ENCODE measurements at places on chromosomes 7 and 10. TPM values are rescaled to one million over a fixed set of nuclear protein-coding genes. Genes with fewer than 3 reads are reported as not detected.

DNA sequence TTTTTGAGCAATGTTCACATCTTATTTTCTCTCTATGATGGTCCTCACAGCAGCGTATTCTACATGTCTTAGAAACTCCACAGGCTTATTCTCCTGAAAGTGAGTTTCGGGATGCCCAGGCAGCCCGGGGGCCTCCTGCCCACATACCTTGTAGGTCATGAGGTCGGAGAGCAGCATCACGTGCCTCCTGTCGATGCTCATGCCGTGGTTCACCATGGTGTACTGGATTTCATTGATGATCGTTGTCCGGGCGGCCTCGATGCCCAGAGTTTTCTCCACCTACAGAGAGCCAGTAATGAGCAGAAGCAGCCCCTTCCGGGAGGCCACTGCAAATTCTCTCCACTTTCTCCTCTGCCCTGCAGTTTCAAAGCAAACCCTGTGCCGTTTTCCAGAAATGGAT lies 48.0 kb downstream of the POLR3A start:
- DNase-seq = no peak

GRCh38 chr7:139942636-139943035 lies 113.6 kb downstream of the TBXAS1 start:
- DNase-seq = no peak

DNA sequence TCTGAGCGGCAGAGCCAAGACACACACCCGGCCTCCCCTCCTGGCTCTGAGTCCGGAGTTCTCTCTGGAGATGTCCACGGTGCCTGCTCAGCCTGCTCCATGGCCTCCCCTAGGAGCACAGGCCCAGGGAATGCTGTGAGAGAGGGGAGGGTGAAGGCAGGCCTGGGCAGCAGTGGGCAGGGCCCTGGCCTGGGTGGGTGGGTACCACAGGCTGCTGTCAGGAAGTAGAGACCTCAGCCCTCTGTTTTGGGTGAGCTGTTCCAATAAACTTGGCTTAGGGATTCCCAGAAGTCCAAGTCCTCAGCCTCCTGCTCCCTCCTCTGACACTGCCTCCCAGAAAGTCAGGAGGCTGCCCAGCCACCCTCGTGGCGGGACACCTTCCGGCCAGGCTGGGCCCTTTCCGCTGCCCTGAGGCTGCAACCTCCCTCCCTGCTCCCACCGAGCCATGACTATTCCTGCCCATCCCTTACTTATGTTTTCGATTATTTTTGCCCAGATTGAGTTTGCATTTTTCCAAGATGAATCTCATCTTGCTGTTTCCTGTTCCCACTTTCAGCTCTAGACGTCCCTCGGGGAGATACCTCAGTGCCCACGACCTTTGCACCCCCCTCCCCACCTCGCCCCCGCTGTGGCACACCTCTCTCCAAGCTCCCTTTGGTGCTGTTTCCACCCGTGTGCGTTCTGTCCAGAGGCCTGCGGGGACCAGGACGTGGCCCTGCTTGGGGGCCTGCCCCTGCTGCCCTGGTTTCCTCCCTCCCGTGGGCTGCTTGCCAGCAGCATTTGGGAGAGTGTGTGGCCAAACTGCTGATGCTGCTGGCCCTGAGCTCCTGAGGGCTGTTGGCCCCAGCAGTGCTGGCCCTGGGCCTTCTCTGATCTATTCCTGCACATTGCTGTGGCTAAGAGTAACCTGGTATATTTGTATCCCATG lies 5.8 kb upstream of the POLM start:
- no peak for DNase-seq

The SRRM3 gene
- total RNA-seq = not detected

- DNase-seq = no peak
These were observed 315.4 kb upstream of the KLF6 start for GRCh38 chr10:4100380-4100779.

- no peak for DNase-seq
These were observed at the start of gene ASB15 for GRCh38 chr7:123601530-123601929. Gene ASB15 (plus strand): TSS chr7:123601821. CDS start chr7:123614503, 12,682 bp downstream.

The TNPO3 gene
- total RNA-seq = 43.9 TPM

GRCh38 chr7:92813390-92814024 lies 22.9 kb downstream of the CDK6 start:
- DNase-seq = no peak

The ZP3 gene
- 0.80 TPM for total RNA-seq
